Hematopoietic multipotent progenitor cell treated with erythropoietin and hydrocortisone succinate and interleukin-3 and kit ligand, for 4 days (in vitro differentiated cells): ENCODE measurements at places on chromosomes 3 and 15.

- no peak for DNase-seq
Measured at GRCh38 chr15:76626611-76627010, 278.5 kb downstream of the SCAPER start.

DNA sequence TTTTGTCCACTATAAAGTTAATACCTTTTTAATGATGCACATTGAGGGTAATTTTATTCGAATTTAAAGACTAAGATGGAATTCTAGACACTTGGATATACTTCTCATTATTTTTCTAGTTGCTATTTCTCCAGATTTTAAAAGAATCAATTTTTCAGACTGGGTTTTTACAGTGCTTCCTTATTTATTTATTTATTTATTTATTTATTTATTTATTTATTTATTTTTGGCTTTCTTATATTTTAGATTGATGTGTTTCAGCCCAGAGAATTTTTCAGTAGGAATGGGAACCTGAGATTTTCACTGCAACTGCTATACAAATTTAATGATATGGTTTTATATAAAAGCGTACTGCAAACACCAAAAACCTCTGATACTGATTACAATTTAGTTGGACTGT lies 448.7 kb downstream of the ZPLD1 start:
- no peak for DNase-seq

GRCh38 chr15:69462030-69462492 lies 9.4 kb downstream of the RPLP1 start:
- no peak for DNase-seq

DNA sequence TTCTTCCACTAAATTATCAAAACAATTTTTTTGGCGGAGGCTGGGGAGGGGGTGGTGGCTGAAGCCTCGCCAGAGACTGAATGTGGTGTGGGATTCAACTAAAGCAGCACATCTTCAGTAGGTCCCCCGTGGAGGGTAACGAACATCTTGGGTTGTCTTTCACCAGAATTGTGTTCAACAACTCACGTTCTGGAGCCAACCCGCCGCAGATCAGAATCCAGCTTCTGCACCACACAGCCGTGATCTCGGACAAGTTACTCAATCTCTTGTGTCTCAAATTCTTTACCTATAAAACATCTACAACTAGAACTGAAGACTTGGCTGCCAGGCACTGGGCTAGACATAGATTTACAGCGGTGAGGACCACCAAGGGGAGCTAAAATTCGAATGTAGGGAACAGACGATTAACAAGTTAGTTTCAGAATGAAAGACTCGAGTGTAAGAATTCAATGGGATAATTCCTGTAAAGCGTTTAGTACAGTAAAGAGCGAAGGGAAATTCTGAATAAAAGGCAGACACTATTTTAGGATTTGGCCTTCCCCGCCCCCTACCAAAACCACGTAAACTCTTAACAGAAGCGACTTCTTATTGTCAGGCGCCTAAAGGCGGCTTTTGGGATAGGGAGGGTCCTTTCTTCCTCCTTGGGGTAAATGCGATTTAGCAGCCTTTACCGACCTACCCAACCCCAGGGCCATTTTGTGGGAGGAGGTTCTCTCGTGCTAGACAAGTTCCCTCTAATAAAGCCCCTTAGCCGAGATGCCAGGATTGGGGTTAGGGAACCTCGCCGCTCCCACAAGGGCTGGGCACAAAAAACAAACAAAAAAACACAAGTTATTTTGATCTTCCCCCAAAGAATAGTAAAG lies 697 bp upstream of the RAB5A start:
- DNase-seq = peak; percentile 21

DNA sequence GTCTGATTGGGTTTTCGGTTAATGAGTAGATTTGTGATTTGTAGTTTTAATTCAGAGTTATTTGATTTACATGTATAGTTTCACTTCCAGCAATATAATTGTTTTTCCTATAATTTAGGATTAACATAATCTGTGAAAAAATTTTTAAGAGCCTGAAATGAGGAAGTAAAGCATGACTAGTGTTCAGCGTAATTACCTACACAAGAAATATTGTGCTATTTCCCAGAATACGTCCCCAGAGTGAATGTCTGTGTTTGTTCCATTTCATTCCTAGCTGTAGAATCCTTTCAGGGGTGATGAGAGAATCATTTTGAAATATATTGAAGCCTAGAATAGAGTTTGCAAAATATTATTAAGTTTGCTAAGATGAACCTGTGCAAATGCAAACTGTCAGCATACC lies 247.1 kb downstream of the BBX start:
- DNase-seq = no peak

DNA sequence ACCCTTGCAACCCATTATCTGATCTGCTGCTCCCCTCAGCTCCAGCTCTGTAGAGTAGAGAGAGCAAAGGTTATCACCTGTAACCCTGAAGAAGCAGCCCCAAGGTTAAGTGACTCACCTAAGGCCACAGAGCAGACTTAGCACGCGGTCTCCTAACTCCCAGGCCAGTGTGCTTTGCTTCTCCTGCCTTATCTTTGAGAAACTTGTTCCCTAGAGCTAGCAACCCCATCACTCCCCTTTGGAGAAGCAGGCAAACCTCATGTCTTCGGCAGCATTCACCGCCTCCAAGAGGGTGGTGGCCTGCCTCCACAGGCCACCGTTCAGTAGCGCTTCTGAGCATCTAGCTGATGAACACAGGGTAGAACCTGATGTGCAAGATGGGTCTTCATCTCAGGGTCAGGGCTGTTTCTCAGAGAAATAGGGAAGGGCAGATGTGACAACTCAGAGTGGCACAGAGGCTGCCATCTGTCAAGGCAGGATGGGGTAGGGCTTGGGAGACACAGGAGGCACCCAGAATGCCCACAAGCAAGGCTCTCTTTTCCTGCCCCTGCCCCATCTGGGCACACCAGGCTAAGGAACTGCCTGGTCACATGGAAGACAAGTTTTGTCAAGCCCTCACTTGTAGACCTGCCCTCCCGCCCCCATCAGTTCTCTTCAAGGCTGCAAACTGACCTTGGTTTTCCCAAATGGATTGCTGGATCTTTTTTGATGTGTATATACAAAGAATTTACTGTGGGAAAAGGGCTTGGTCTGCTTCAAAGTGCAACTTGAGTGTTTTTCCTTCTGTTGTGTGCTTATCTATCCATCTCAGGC lies 34.9 kb upstream of the CLK3 start:
- no peak for DNase-seq

GRCh38 chr3:108222853-108223565 lies 785 bp upstream of the IFT57 start:
- DNase-seq = peak; percentile 42

- no peak for DNase-seq
Measured at GRCh38 chr15:95946241-95946640, 384.3 kb upstream of the NR2F2 start.

GRCh38 chr15:39624806-39625205 lies 43.9 kb downstream of the THBS1 start:
- peak; percentile 47 for DNase-seq

DNA sequence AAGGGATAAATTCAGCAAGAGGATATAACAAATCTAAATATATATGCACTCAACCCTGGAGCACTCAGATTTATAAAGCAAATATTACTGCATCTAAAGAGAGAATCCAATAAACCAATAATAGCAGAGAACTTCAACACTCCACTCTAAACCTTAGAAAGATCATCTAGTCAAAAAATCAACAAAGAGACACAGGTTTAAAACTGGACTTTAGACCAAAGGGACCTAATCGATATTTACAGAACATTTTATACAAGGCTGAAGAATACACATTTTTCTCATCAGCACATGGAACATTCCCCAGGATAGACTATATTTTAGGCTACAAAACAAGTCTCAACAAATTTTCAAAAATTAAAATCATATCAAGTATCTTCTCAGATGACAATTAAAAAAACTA lies 379.0 kb downstream of the GBE1 start:
- no peak for DNase-seq

DNA sequence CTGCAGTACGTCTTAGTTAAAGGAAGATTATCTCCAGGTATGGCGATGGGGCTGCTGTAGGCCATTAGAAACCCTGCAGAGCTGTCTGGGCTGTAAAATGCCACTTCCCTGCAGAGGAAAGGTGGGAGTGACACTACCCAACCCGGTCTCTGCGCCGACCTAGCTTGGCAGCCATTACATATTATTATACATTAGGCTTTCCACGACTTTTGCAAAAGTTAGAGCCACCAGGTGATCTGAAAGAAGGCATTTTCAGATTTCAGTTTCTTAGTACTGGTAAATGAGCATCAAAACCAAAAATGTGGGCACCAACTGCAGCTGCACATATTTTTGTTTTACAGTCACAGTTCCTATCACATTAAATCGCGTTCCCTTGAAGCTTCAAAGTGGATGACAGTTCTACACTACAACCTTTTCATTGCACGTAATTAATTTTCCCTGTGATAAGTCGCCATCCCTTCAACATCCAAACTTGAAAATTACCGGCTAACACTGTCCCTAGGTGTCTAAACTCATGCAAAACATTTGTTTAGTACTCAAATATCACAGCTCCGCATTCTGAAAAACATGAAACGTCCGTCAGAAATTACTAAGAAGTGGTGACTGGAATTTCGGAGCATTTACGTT lies 81.4 kb upstream of the CHD2 start:
- DNase-seq = no peak

GRCh38 chr3:67531181-67532101 lies 123.0 kb downstream of the SUCLG2 start:
- no peak for DNase-seq

- no peak for DNase-seq
Measured at GRCh38 chr3:194364652-194365434, 4.7 kb downstream of the LRRC15 start.

DNA sequence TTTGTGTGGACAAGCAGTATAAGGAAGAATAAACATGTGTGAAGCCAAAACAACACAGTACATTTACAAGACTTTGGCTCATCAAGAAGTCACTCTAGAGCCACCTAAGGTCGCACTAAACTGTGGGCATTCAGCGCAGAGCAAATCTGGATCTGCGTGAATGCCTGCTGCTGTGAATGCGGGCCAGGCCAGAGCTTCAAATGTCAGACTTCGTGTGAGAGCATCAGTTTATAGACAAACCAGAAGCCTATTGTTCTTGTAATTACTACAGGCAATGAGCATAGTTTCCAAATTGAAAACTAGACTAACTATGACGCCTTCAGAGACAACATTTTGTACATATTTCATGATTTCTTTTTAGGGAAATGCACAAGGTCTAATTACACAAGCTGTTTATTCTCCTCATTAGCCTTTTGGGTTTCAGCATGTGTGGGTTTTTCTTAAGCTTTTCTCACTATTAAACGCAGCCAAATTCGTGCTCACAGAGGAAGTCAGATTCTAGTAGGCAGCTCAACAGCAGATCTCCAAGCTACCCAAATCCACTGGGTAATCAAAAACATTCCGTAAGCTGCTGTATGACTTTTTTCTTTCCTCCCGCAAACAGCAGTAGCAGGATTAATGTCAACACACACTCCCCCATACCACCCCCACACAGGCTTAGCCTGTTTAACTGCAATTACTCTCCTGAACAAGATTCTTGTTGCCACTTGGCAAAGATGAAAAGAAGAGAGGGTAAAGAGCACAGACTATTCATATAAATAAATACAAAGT lies 84.5 kb upstream of the SETMAR start:
- DNase-seq = no peak

DNA sequence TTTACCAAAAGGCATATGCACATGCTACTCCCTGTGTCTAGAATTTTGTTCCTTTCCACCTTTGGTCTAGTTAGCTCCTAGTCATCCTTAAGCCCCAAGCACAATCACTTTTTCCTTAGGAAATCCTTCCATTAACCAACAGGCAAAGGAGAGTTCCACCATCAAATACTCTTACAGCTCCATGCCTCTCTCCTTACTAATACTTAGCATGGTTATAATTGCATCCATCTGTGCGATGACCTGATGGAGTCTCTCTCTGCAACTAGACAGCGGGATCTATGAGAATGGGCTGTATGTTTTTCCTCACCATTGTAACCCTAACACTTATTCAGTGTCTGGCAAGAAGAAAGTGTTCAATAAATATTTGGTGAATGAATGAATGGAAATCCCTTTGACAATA lies 69.3 kb upstream of the SMAD3 start:
- no peak for DNase-seq

DNA sequence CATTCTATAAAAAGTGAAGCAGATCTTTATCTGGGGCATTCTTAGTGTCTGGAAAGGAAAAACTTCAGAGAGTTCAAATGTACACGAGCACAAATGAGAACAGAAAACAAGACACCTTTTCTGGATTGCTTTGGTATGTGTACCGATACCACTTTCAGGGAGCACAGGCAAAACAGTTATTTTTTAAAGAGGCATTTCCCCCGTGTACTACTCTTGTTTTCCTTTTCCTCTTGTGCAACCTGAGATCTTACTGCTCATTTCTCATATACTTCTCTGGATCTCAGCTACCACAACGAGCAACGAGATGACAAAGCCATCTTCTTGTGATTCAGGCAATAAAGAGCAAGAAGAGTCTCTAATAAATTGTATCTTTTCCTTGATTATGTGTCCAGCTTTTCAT lies 463.6 kb downstream of the SHQ1 start:
- no peak for DNase-seq

DNA sequence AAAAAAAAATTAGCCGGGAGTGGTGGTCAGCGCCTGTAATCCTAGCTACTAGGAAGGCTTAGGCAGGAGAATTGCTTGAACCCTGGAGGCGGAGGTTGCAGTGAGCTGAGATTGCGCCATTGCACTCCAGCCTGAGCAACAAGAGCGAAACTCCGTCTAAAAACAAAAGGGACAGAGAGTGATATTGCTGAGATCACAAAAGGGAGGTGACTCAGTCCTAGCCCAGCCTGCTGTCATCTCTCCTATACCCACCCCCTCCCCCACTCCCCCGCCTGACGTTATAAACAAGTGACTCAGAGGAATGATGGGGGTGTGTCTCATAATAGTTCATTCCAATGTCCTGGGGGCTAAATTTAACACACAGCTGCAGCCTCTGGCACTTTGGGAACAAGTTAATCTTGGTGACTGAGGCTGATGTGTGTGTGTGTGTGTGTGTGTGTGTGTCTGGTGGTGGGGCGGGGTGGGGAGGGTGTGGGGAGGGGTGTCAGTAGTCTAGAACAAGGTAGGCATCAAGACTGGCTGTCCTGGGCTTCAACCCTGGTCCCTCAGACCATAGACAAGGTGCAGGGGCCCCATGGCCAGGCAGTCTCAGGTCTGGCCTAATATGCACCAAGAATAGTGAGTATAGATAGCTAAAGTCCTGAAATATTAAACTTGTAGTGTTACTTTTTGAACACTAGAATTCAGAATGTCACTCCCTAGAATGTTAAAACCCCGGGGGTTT lies 1.3 kb upstream of the KLHL40 start:
- DNase-seq = peak; percentile 36

DNA sequence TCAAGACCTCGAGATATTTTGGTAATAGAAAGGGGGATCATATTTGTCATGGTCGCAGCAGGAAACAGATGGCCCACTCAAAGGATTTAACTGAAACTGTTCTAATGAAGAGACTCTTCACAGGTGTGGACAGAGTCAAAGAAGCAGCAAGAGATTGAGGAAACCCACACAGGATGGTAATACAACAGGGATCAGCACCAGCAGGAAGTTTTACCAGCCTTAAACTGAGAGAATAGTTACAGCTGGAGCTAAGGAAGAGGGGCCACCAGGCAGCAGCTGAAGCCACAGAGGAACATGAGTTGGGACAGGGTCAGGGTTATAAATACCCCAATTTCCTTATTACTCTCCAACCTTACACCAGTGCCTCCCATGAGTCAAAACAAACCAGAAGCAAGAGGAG lies 131.8 kb upstream of the UBE2E2 start:
- DNase-seq = peak; percentile 34
